ENCODE measurements at places on chromosomes 16 and 17. TPM values are rescaled to one million over a fixed set of nuclear protein-coding genes. Genes with fewer than 3 reads are reported as not detected.

Gene C1QL1
- not detected for total RNA-seq

DNA sequence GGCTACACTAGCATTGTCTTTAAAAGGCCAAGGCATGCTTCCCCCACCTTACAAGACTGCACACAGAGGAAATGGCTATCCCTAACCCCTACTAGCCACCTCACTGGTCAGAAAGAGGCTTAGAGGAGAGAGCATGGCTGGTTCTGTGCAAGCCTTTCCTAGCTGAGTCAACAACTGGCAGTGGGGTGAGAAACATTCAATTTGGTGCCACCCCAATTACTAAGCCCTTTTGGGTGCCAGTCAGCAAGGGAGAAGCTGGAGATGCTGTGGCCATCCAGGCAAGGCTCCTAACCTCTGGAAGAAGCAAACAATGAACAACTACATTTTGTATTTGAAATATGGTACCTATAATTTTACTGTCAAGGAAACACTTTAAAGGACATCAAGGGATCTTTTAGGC, 4.7 kb upstream of the KAT7 start:
- no peak overlapping the region for H3K27ac ChIP-seq
- H3K4me3 ChIP-seq, result no peak overlapping the region
- no peaks in the 10 kb centered on the region for H3K27me3 ChIP-seq
- DNase-seq, result no peak

- no peaks in the 10 kb centered on the region for H3K4me1 ChIP-seq
- H3K27ac ChIP-seq, result no peak overlapping the region
- H3K27me3 ChIP-seq, result no peaks in the 10 kb centered on the region
- no peak for DNase-seq
Measured at GRCh38 chr16:18932243-18932987, 6.2 kb upstream of the SMG1 start.

- H3K4me3 ChIP-seq, result no peak overlapping the region
- H3K27ac ChIP-seq, result no peak overlapping the region
- H3K36me3 ChIP-seq, result no peaks in the 10 kb centered on the region
- DNase-seq, result no peak
- peaks cover 52% of the 10 kb centered on the region for H3K27me3 ChIP-seq
Measured at GRCh38 chr17:47844227-47844626, 3.2 kb upstream of the SCRN2 start.

GRCh38 chr16:22272870-22273650, 24.1 kb upstream of the POLR3E start:
- DNase-seq, result no peak
- no peaks in the 10 kb centered on the region for H3K27me3 ChIP-seq
- no peak overlapping the region for H3K4me3 ChIP-seq
- no peaks in the 10 kb centered on the region for H3K4me1 ChIP-seq

DNA sequence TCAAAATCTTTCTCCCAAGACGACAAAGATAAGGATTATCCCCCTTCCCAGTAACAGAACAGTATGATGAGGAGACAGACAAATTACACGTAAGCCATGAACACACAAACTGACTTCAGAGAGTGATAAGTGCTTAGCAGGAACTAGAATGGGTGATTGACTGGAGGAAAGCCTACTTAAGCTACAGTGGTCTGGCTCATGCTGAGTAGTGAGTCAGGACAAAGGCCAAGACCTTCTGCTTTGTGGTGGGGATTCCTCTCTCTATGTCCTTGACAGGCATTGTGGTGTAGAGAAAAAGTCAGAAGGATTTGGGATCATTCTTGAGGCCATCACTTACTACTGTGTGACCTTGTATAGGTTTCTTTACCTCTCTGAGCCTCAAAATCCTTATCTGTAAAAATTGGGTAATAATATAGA, 381.9 kb upstream of the CCL2 start:
- H3K27ac ChIP-seq, result no peak overlapping the region
- H3K36me3 ChIP-seq, result no peaks in the 10 kb centered on the region
- H3K4me1 ChIP-seq, result no peaks in the 10 kb centered on the region
- H3K4me3 ChIP-seq, result no peak overlapping the region
